ENCODE measurements at places on chromosomes 3 and 15.

GRCh38 chr3:87260270-87260669, 16.1 kb downstream of the POU1F1 start:
- no peak for DNase-seq

DNA sequence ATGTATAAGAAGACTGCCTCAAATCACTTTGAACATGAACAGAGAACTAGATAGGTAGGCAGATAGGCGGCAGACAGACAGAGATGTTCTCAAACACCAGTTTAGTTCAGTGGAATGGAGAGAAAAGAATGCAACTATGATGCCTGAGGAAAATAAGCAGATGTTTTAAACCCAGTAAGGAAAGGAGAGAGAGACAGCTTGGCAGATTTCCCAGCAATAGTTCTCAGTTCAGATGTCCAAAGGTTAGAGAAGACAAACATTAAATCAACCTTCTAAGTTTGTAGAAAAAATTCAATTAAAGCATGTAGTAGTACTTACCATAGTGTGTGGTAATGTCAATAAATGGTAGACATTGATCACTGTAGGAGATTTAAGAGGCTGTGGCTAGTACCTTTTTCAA, 209.6 kb upstream of the PFN2 start:
- DNase-seq: no peak

DNA sequence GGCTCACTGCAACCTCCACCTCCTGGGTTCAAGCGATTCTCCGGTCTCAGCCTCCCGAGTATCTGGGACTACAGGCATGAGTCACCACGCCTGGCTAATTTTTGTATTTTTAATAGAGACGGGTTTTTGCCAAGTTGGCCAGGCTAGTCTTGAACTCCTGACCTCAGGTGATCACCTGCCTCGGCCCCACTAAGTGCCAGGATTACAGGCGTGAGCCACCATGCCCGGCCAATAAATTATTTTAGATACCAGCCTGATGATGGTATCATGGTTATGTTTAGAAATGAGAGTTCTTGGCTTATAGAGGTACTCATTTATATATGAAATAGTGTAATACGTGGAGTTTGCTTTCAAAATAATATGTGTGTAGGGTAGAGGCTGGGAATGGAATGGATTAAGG, 119.4 kb downstream of the NEO1 start:
- DNase-seq: no peak

DNA sequence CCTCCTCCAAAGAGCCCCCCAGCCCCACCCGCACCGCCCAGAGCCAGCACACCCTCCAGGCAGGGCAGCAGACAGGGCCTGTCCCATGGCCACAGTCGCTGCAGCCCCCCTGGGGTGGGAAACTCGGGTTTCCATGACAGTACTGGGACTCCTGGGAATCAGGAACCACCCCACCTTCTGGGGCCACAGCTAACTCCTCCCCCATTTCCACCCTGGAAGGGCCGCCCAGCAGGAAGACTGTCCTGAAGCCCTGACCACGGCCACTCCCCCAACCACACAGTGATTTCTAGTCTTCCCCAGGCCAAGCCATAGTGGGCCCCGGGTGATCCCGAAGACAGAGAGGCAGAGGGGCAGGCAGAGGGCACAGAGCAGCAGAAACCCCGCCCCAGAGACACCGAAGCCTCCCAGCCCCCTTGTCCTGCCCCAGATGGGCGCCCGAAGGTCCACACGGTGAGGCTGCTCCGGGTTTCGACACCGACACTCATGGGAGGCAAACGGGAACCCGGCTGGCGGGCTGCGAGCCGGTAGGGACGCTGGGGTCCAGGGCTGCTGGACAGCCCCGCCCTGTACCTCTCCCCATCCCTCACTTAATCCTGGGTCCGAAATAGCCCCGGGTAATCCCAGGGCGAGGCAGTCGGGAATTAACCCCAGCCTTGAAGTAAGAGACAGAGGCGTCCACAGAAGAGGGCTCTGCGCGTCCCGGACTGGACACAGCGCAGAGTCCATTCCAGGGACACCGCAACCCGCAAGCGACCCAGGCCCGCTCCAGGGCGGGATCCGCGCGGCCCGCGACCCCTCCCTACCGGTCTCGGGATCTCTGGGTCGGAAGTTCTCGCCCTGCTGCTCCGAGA, 138.4 kb downstream of the NUP210 start:
- DNase-seq: no peak
